Renal cortex interstitium (tissue), 15 donors: ENCODE measurements at places on chromosomes 1 and 21. TPM values are rescaled to one million over a fixed set of nuclear protein-coding genes. Genes with fewer than 3 reads are reported as not detected.

The FCAMR gene
- polyA plus RNA-seq, result 9.6 TPM

DNA sequence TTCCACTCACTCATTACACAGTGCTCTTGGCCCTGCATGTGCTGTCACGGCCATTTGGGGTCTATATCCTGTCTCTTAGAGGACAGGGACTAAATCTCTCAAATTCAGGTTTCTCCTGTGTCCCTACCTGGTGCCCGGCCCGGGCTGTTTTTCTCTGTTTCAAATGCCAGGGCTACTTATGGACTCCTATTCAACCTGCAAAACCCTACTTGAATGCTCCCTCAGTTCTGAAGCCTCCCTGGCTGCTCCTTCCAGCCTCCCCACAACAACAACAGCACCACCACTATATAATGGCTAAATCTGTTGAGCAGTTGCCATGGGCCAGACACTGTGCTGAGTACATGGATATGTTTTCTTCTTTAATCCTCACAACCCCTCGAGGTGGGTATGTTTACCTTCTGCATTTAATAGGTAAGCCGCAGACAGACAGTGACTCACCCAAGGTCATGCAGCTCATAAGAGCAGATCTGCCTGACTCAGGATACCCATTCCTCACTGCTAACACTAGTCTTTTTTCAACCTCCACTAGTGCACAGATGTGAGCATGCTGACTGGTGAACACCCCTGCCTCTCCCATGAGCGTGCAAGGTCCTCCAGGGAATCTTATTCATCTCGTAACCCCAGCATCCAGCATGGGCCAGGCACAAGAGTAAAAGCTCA lies 29.9 kb downstream of the DHRS3 start:
- no peak for DNase-seq

The DYRK3 gene
- 8.8 TPM for polyA plus RNA-seq

GRCh38 chr1:3703786-3704371 lies 48.4 kb upstream of the CCDC27 start:
- DNase-seq, result no peak

GRCh38 chr1:183780757-183781156 lies 24.2 kb upstream of the RGL1 start:
- no peak for DNase-seq

- DNase-seq, result no peak
Measured at GRCh38 chr1:245172829-245173228, 18.0 kb downstream of the KIF26B start.
